ENCODE measurements at places on chromosomes 3 and 15.
A peak's percentile ranks its signal among the peaks of the same experiment; 100 is the strongest.

GRCh38 chr3:12966847-12967605, 106.2 kb downstream of the IQSEC1 start:
- peak; percentile 42 for DNase-seq

DNA sequence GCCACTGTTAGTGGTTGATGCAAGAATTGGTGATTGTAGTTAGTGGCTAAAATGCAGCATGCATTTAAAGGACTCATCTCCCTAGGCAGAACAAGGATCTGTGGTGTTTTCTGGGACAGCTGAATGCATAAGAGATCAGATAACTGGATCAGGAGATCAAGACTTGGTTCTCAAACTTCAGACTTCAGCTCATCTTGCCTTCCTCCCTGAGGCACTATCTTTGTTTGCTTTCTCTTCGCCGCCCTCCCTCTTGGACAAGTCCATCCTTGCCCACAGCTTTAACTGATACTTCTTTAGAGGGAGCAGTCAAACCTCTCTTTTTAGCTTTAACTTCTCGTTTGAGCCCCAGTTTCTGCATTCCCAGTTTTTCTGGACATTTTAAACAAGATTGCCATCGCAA, 195.4 kb upstream of the TPRG1 start:
- no peak for DNase-seq

DNA sequence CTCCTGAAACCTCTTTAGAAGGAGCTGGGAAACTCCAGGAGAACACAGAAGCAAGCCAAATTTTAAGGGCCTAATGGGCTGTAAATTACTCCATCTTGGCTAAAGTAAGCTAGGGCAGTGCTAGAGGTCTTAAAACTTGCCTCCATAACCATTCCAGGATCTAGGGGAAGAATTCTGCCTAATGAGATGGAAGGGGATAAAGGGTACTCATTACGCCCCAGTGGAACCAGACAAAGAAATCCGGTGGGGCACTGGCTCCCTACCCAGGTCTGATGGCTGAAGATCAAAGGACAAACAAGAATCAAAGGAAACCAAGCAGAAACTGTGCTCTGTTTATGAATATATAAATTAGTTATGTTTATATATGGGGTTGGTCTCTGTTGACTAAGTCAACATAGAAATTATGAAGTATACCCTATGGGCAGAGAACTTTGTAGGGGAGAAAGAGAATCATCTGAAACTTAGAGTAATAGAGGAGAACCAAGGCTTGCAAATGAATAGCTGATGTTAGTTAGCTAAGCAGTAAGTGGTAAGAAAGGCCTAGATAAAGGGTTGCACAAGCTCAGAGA, 57.8 kb downstream of the NCEH1 start:
- no peak for DNase-seq

DNA sequence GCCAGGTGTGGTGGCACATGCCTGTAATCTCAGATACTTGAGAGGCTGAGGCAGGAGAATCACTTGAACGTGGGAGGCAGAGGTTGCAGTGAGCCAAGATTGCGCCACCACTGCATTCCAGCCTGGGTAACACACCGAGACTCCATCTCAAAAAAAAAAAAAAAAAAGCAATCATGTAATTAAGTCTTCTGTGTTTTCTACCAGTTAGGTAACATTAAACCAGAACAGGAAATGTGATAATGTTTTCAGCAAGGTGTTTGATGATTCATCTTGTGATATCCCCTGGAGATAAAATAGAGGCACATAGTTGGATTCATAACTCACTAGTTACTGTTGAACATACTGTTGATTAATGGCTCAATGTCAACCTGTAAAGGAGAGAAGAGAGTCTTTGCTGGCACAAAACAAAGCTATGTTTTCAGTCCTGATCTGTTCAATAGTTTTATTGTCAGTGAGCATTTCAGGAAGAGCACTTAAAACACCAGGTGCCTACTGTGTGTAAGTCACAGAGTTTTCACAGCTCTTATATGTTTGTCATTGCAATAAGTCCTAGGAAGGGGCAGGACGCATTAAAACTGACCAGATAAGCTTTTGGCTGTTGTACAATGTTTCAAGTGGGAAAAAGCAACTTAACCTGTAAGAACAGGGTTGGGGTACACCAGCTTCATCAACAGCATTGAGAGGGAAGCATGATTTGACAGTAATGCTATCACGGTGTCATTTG, 19.5 kb downstream of the DNAJB11 start:
- DNase-seq, result no peak

DNA sequence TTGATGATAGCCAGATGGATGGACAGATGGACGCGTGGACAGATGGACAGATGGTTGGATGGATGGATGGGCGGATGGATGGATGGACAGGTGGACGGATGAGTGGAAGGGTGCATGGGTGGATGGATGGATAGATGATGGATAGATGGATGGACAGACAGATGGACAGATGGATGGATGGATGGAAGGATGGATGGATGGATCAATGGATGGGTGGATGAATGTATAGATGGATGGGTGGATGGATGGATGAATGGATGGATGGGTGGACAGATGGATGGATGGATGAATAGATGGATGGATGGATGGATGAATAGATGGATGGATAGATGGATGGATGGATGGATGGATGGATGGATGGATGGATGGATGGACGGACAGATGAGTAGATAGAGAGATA, 40.9 kb downstream of the GABRB3 start:
- no peak for DNase-seq

DNA sequence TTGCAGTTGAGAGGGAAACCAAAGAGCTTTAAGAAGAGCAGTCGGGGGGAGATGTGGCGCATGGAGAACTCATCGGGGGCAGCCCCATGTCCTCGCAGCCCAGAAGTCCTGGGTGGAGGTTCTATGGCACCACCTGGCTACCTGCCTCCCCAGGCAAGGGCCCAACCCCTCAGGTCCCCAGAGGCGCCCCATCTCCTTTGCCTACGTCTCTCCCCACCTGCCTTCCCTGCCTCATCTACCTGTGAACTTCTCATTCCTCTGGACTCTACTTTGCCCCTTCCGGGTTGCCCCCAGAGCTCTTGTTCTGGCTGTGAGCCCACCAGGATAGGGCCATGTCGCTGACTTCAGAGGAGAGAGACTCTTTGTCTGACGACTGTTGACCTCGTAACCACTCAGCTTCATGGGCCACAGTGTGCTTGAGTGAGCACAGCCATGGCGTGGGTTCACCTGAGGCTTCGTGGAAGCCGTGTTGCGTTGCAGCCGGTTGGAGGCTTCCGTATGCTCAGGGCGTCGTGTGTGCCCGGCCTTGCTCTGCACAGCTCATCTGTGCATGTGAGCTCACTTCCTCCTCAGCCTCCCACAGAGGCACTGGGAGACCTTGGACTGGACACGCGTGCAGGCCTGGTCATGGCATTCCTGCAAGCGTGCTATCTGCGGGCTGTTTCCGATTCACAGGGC, 13.4 kb downstream of the APBA2 start:
- no peak for DNase-seq

DNA sequence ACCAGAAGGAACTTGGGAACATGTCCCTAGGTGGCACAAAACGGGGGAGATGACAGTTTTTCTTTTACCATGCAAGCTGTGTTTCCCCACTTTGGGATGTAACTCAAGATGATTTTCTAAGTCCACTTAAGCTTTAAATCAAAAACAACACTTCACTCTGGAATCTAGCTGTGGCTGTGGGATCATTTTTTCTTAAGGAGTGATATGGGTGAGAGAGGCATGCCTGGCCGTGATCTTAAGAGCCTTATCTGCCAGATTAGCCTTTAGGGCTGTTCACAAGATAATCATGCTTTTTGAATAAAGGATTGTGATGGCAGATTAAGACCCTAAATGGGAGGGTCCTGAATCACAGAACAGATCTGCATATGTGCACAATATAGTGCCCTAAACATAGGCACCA, 384.8 kb upstream of the SEMA6D start:
- DNase-seq, result no peak

DNA sequence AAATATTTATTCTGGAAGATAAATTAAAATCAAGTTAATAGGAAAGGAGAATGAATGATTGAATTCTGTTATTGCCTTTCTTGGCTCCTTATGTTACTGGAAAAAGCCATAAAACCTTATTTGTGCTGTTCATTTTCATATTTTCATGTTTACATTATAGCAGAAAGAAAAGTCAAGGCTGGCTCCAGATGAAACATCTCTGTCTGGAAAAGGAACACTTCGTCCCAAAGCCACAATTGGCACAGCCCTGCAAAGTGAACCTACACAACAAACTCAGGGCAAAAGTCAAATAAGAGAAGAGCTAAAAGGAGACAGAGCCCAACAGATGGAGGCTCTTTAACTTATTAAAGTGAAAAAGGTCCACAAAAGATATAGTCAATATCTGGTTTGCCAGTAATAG, 73.4 kb downstream of the GTPBP8 start:
- no peak for DNase-seq

- DNase-seq, result no peak
Observed at GRCh38 chr3:184551614-184552256, 9.8 kb upstream of the EPHB3 start.

DNA sequence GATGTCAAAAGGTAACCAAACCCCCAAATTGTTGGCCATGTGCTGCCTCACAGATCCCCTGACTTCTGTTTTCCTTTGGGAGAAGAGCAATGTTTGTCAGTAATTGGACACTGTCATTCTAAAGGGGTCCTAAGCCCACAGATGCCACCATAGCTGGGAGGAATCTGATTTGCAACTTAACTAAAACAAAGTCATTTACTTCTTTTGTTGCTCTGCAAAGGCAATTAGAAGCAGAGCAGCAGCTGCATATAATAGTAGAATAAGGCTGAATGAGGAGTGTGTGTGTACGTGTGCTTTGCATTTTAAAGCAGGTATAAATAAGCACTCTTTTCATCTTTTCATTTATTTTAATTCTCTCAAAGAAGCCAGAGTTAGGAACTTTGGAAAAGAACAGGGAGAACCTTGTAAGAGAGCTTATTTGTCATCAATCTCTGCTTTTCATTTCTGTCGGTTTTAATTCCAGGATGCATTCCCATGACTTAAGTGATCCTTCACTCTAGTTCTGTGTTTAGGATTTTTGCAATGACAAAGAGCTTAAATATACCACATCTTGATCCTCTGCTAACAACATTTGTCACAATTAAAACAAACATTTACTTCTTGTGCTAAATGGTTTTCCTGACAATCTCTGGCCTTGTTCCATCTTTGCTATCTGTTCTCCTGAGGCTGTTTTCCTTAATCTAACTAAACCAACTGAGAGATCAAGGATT, 530.2 kb upstream of the CBLB start:
- DNase-seq, result no peak

DNA sequence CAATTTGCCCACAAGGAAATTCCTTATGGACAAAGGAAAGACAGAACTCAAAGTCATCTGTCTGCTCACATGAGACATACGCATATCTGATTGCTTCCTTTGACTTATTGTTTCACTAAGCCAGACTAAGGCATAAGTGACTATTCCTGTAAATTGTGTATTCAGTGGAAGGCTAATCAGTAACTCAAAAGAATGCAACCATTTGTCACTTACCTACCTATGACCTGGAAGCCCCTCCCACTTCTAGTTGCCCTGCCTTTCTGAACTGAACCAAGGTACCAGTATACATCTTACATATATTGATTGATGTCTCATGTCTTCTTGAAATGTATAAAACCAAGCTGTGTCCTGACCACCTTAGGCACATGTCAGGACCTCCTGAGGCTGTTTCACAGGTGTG, 53.5 kb upstream of the PROK2 start:
- DNase-seq, result no peak

DNA sequence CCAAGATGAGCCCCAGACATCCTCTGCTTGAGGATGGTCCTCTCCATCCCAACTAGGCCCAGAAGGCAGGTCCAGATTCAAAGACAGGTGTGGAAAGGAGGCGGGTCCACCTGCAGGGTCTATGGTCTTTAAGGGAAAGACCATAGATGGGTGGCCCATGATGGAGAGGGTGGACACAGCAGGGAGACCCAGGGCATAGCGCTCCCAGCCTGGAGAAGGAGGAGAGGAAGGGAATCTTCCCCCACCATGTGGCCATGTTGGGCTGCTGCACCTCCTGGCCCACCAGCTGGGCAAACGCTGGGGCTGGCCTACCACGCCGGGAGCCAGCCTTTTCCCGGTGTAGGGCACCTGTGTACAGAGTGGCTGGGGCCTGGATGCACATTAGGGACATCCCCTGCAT, 265.2 kb upstream of the TLE3 start:
- peak; percentile 59 for DNase-seq

DNA sequence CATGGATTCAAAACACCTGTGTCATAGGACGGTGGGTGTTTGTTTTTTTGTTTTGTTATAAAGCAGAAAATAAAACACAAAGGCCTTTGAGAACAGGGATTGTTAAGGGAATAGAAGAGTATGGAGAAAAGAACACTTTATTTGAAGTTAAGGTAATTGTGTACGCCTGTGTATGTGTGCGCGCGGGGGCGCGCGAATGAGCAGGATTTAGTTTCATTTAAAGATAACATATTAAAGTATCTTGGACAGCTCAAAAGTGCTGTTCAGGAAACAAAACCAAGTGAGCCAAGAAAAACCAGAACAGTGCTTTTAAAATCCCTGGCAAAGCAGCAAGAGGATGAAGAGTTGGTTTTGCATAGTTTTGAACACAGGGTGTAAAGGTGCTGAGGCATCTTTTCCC, 1.9 kb downstream of the CPNE4 start:
- DNase-seq, result no peak

DNA sequence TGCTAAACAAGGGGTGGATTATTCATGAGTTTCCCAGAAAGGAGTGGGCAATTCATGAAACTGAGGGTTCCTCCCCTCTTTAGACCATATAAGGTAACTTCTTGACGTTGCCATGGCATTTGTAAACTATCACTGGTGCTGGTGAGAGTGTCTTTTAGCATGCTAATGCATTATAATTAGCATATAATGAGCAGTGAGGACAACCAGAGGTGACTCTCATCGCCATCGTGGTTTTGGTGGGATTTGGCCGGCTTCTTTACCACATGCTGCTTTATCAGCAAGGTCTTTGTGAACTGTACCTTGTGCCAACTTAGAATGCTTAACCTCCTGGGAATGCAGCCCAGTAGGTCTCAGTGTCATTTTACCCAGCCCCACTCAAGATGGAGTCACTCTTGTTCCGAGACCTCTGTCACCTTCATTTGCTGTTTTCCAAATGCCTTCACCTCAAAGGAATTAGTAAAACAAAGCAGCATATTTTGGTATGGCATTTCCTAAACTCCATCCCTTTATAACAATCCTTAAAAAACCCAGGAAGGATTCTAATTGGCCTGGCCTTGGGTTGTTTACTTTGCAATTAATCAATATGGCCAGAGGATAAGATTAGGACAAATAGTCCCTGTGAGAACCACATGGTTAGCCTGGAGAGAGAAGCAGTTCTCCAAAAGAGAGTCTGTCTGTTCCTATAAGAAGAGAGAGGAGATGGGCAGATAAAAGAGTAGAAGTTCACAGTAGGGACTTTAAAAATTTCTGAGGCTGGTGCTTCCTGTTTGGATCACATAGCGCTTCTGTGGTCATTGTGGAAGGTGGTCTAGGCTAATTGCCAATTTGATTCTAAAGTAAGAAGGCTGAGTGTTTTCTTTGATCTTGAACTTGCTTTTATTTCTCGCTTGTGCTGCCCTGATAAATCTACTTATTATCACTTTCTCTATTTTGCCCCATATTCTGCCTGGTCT, 155.2 kb upstream of the EOMES start:
- no peak for DNase-seq

- DNase-seq, result no peak
Observed at GRCh38 chr3:172120912-172121311, 81.5 kb downstream of the FNDC3B start.

Data from Right ventricle myocardium superior (tissue), 1 donor.